ENCODE measurements at places on chromosomes 3 and 15.

- no peak for DNase-seq
Measured at GRCh38 chr3:169764312-169764881, 463 bp downstream of the TERC start.

DNA sequence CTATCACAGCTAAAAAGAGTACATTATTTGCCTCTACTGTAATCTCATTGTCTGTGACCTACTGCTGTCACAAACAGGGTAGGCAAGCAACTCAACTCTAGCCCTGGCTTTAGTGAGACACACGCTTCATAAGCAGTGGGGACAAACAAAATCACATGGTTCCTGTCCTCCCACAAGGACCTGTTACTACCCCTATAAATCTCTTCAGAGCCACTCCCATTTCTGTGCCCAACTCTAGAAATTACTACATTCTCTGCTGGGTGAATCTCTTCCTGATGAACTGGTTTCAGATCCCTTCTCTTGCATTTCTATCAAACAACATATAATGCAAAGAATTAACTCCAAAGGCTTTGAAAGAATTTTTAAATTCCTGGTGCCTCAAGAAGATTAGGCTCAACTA lies 117.3 kb downstream of the DMXL2 start:
- DNase-seq: no peak

GRCh38 chr3:37217098-37217849 lies 42.9 kb upstream of the LRRFIP2 start:
- DNase-seq: no peak

- DNase-seq: no peak
Measured at GRCh38 chr3:58646503-58646902, 20.1 kb downstream of the FAM3D start.

DNA sequence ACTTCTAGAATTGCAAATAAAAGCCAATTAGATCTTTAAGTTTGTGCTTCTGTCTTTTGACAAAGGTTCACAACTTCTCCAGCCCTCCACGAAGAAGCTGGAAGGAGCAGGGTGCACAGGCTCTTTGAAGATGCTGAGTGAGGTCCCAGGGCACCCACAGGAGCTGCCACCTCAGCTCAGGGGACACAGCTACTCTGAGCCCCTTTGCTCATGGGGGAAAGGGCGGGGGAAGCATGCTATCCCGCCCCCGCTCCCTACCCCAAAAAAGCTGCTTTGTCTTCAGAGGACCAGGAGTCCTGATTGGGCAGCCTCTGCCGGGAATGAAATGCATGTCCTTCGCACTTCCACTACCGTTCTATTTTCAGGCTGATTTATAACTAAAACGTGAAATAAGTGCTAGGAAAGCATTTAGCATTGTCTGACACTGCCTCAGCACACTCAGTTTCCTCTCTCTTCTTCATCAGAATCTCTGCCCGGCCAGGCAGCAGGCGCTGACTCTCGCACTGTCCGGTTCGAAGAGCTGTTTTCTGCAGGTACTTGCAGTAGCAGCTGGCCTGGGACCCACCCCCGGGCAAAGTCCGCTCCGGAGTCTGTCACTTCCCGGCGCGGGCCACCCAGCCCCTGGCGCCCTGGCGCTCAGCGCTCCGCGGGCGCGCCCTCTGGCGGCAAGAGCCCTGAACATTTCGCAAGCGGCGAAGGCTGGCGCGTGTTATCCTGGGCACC lies 45.5 kb upstream of the KLHL25 start:
- DNase-seq: peak; percentile 94

All from ELF-1 (cell line).